Stimulated activated naive B cell treated with anti-CD40 and anti-IgM and Interleukin-4, amounts not matched to agents 10 μg/mL and 1 μg/mL and 100 μg/mL, for 72 hours (primary cell): ENCODE measurements at places on chromosomes 7 and 10.

DNA sequence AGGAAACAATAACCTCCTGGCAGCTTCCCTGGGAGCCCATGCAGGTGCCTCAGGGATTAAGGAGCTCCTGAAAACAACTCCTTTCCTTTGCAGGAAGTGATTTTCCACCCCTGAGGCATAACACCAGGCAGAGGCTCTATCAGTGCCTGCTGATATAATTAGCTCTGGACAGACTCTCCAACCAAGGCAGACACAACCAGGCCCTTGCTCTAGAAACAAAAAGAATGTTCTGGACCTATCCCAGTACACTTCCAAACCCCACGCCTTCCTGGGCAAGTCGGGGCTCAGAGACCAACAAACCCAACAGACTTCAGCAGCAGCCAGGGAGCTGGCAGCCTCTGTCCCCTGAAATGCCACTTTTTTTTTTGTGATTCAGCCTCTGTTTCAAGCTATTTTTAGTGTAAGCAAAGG lies 247.1 kb downstream of the KCNMA1 start:
- H3K27ac ChIP-seq: no peak overlapping the region
- no peaks in the 10 kb centered on the region for H3K36me3 ChIP-seq
- peaks cover 10% of the 10 kb centered on the region for H3K27me3 ChIP-seq
- H3K4me1 ChIP-seq: no peaks in the 10 kb centered on the region
- no peak for DNase-seq

DNA sequence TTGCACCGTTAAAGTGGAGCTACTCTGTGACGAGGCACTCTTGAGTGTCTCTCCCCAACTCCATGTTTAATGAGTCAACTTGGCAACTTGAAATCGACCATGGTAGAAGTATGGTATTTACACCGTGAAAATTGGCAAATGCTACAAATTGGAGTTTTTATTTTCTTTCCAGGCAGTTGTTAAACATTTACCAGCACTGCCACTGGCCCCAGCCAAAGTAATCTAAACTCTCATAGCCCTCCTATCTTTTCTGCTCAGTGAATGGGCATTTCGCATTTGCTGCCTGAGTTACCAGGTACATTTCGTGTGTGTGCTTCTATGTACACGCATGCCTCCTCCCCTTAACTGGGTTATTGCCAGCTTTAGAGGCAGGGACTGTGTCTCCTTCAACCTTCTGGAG lies 83.3 kb downstream of the NHLRC2 start:
- peaks cover 3% of the 10 kb centered on the region for H3K36me3 ChIP-seq
- DNase-seq: no peak
- no peak overlapping the region for H3K27ac ChIP-seq
- H3K27me3 ChIP-seq: peaks cover 10% of the 10 kb centered on the region

DNA sequence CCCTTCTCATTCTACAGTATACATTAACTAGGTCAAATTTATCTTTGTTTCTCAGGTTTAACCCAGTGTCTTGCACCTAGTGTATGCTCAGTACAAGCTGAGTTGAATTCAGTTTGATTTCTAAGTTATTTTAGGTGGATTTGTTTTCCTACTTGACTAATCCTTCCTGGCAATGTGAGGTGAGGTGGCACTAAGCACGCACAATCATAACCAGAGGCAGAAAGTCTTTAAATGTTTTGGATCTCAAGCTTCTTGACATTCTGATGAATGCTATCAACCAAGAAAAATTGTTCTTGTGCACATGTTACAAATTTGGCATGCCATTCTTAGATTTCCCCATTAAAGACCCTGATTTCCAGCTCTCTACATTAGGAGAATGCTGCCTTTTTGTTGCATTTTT lies 3.2 kb downstream of the BZW2 start:
- no peaks in the 10 kb centered on the region for H3K27me3 ChIP-seq
- DNase-seq: no peak
- no peak overlapping the region for H3K4me3 ChIP-seq
- peaks cover 14% of the 10 kb centered on the region for H3K36me3 ChIP-seq
- peaks cover 57% of the 10 kb centered on the region for H3K4me1 ChIP-seq
- no peak overlapping the region for H3K27ac ChIP-seq

- H3K27me3 ChIP-seq: no peaks in the 10 kb centered on the region
- H3K36me3 ChIP-seq: no peaks in the 10 kb centered on the region
- no peak overlapping the region for H3K27ac ChIP-seq
Observed at GRCh38 chr10:119090968-119091367, 10.4 kb upstream of the EIF3A start.

DNA sequence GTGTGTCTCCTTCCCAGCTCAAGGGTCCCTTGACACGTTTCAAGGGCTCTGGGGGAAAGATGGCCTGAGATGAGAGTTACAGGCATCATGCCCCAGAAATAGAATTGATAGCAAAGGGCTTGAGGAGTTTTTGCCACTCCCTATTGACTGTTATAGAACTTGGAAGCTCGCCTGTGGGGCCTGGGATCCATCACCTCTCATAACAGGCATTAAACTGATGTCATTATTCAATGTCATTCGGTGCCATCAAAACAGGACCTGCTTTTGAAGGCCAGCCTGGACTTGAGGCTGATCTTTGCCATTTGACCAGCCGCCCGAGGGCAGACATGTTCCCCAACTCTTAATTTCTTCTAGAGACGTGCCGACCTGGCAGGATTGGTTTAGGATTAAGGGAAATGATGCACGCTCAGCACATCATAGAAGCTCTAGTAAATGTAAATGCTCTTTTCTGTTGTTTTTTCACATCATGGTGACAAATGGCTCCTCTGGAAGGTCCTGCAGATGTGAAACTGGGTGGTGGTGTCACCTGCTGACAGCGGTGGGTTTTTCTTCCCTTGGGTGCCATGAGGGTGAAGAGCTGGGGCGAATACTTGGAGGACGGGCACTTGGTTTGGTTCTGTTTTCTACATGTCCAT lies 16.7 kb upstream of the KLF6 start:
- no peak overlapping the region for H3K4me3 ChIP-seq
- no peaks in the 10 kb centered on the region for H3K36me3 ChIP-seq
- H3K27me3 ChIP-seq: no peaks in the 10 kb centered on the region
- H3K27ac ChIP-seq: no peak overlapping the region
- no peak for DNase-seq

DNA sequence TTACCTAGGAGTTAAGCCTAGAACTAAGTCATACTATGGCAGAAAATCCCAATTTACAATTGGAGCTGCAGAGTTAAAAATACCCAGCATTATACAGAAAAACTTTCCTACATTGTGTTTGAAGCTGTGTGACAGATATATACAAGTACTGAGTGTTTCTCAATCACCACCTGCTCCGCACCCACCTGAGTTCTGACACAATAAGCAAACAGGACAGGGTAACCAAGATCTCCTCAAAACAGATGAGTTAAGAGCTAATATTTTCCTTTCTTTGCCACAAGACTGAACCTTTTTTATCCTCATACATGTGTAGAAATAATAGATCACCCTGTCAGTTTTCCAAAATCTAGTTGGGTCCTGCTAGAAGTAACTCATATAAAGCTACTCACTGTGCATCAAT lies 186.3 kb downstream of the DOCK4 start:
- no peaks in the 10 kb centered on the region for H3K36me3 ChIP-seq
- no peaks in the 10 kb centered on the region for H3K27me3 ChIP-seq
- H3K4me3 ChIP-seq: no peak overlapping the region
- no peak for DNase-seq
- H3K27ac ChIP-seq: no peak overlapping the region

GRCh38 chr10:8051109-8051821 lies 3.2 kb upstream of the GATA3 start:
- DNase-seq: no peak
- H3K36me3 ChIP-seq: peaks cover 4% of the 10 kb centered on the region
- H3K27me3 ChIP-seq: peaks cover 94% of the 10 kb centered on the region
- peaks cover 76% of the 10 kb centered on the region for H3K4me1 ChIP-seq
- H3K27ac ChIP-seq: no peak overlapping the region

GRCh38 chr7:100864263-100864845 lies 2.8 kb upstream of the TRIP6 start:
- H3K4me3 ChIP-seq: no peak overlapping the region
- DNase-seq: no peak
- peaks cover 23% of the 10 kb centered on the region for H3K4me1 ChIP-seq

DNA sequence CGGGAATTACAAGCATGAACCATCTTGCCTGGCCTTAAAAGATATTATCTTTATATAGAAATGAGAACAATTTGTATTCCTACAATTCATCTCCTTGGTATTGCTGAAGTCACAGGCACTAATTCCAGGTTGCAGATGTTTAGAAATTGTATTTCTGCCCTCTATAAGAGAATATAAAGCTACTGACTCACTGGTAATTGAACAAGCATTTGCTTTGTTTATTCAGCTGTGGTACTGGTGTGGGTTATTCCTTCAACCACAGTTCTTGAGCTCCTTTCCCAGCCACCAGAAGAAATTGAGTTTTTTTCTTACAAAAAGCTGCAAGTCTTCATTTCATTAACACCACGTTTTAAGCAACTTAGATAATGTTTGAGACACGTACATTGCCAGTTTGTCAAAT lies 29.0 kb upstream of the MPP7 start:
- H3K4me3 ChIP-seq: no peak overlapping the region
- no peak overlapping the region for H3K27ac ChIP-seq

DNA sequence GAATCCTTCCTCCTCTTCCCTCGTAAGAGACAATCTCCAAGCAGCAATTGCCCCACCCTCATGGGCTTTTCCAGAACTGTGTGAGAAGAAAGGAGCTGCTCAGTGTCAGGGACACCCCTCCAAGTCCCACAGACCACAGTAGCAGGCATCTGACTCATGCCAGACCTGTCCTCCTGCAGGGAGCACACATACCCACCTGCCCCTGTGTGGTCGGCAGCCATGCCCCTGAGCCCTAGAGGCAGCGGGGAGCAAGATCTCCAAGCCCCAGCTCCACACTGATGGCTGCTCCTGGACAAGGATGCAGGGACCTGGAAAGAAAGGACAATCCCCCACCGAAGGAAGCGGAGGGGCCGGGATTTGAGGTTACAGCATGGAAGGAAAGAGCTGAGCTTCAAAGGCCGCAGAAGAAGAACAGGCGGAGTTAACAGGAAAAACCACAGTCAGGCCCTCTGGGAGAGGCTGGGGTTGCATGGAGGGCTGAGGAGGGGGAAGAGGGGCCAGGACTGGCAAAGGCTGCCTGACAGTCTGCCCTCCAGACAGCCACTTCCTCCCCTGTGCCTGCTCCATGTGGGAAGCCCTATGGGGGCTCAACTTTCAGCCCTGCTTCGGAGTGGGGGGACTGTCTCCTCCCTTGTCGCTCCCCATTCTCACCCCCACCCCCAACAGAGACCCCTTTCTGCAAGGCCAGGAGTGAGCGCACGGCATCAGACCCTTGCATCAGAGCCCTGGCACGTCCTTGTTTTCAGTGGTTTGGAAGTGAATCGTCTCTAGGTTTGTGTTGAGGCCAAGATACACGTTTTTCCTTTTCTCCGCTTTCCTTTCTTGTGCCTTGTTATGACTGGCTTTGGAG lies 46.8 kb downstream of the ASB13 start:
- H3K27me3 ChIP-seq: no peaks in the 10 kb centered on the region
- no peaks in the 10 kb centered on the region for H3K36me3 ChIP-seq
- DNase-seq: no peak
- H3K27ac ChIP-seq: no peak overlapping the region

- DNase-seq: no peak
- no peak overlapping the region for H3K27ac ChIP-seq
- H3K4me3 ChIP-seq: no peak overlapping the region
- H3K27me3 ChIP-seq: no peaks in the 10 kb centered on the region
- H3K4me1 ChIP-seq: no peaks in the 10 kb centered on the region
- H3K36me3 ChIP-seq: no peaks in the 10 kb centered on the region
Observed at GRCh38 chr10:109030581-109031210, 892.6 kb downstream of the XPNPEP1 start.

- H3K4me3 ChIP-seq: no peak overlapping the region
- H3K27ac ChIP-seq: no peak overlapping the region
- H3K36me3 ChIP-seq: no peaks in the 10 kb centered on the region
Observed at GRCh38 chr10:7577579-7577978, 89.2 kb downstream of the ITIH5 start.

DNA sequence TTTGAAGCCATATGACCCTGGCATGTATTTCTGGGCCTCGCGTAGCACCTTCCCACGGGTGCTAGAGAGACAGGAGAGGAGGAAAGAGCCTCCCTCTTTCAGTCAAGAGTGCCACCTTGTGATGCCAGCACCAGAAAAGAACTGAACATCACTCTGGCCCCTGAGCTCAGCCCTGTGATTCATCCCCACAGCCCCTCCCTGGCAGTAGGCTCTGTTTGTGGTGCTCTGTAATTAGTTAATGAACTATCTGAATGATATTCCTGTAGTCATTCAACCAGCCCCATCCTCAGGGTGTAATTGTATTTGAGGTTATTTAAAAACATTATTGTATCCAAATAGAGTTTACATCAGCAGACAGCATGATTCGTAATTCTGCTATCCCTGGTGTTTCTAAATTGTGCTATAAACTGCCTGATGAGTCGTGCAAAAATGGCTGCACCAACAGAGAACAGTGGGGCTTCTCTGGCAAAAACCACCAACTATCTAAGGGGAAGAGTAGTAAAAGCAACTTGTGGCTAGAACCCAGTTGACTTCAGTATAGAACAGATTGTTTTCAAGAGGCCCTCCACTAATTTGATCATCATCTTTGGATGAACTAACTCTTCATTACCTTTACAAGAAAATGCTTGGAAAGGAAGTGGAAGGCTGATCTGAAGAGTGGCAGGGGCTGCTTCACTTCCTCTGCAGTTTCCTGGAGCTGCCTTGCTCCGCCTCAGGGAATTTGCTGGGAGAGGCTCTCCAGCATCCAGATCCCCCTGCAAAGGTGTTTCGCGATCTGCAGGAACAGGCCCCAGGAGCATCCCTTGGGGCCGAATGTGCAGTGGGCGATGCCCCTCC lies 23.7 kb upstream of the TIAL1 start:
- no peaks in the 10 kb centered on the region for H3K36me3 ChIP-seq
- peaks cover 4% of the 10 kb centered on the region for H3K4me1 ChIP-seq
- H3K27ac ChIP-seq: no peak overlapping the region
- no peak for DNase-seq

DNA sequence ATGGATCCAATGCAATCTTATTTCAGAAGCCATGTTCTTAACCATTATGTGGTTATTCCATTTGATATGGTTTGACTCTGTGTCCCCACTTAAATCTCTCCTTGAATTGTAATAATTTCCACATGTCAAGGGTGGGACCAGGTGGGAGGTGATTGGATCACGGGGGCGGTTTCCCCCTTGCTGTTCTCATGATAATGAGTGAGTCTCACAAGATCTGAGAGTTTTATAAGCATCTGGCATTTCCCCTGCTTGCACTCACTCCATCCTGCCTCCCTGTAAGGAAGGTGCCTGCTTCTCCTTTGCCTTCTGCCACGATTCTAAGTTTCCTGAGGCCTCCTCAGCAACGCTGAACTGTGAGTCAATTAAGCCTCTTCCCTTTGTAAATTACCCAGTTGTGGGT lies 32.0 kb upstream of the TSPAN13 start:
- DNase-seq: no peak
- no peak overlapping the region for H3K4me3 ChIP-seq
- H3K27me3 ChIP-seq: no peaks in the 10 kb centered on the region
- H3K4me1 ChIP-seq: no peaks in the 10 kb centered on the region
